Left hindlimb (tissue), 1 donor: ENCODE measurements at places on chromosomes 13 and 19.

DNA sequence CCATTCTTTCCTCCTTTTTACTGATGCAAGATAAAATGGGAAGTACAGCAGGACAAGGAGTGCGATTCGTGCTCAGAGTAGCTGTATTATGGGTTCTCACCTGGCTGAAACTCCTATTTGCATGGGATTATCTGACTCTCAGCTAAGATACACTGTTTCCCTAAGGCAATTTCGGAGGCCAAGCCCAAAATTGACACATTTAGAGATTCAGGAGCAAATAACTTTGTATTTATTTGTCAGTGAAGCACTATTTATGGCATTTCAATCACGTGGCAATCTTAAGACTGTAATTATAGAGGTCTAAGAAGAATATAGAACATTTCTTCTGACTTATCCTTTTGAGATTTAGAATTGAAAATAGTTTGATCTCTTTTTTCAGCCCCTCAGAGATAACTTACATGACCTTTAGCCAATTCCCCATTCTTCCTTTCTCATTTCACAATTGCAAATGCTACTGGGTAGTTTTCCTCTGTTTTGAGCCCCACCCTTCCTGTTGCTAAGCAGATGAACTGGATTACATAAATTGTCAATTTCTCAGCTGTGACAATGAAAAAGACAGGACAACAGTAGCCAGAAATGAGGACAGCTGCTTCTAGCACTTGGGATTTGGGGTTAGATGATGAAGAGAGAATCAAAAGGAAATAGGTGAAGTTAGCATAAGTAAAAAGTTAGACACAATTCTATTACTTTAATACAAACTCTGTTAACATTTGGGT, 122.7 kb upstream of the FRY start:
- no peak for DNase-seq

DNA sequence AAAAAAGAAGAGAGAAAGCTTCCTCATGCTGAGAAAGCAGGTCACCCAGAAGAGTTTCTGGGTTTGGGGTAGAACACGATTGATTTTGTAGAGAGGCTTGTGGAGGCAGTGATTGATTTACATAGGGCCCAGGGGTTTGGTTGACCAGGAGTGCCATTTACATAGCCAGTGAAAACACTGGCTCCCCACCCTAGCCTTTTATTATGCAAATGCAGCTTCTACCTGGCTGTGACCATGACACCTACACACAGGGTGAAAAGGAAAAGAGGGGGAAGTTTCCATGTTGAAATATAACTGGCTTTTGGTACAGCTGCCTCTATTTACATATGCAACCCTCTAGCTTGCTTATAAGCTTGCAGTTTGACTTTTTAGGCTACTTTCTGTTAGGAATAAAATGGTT, 62.0 kb downstream of the ZNF100 start:
- DNase-seq, result no peak

GRCh38 chr13:95620030-95620824, 24.3 kb downstream of the DZIP1 start:
- no peak for DNase-seq

DNA sequence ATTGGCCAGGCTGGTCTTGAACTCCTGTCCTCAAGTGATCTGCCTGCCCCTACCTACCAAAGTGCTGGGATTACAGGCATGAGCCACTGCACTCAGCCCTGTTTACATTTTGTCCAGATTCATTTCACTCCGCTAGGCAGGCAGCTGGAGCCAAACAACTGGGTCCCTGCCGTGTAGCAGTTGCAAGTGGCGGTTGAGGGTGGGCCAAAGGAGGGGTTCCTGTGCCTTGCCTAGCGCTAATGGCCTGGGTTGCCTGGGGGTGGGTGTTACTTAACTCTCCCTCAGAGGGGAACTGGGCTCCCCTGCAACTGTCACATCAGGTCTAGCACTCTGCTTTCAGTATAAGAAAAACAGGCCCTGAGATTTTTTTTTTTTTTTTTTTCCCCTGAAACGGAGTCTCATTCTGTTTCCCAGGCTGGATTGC, 7.4 kb downstream of the ACP5 start:
- DNase-seq, result no peak
